ENCODE measurements at places on chromosomes 11 and 22.

- peak; percentile 56 for DNase-seq
Measured at GRCh38 chr22:36332623-36333332, 55.0 kb downstream of the MYH9 start.

DNA sequence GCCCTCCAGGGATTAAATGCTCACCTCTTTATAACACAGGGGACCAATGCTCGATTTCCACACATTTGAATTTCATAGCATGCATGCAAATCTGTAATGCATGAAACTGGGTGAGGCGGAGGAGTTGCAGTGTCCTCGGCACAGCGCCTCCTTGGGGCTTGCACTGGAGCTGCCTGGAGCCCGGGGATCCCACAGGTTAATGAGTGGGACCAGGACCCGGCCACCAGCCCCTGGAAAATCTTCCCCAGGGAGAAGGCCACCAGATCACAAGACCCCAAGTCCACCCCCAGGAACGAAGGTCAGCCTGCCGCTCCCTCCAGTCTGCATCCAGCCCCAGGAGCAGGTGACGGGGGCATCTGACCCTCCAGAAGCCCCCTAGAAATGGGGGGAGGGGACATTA lies 119.1 kb downstream of the MN1 start:
- no peak for DNase-seq

DNA sequence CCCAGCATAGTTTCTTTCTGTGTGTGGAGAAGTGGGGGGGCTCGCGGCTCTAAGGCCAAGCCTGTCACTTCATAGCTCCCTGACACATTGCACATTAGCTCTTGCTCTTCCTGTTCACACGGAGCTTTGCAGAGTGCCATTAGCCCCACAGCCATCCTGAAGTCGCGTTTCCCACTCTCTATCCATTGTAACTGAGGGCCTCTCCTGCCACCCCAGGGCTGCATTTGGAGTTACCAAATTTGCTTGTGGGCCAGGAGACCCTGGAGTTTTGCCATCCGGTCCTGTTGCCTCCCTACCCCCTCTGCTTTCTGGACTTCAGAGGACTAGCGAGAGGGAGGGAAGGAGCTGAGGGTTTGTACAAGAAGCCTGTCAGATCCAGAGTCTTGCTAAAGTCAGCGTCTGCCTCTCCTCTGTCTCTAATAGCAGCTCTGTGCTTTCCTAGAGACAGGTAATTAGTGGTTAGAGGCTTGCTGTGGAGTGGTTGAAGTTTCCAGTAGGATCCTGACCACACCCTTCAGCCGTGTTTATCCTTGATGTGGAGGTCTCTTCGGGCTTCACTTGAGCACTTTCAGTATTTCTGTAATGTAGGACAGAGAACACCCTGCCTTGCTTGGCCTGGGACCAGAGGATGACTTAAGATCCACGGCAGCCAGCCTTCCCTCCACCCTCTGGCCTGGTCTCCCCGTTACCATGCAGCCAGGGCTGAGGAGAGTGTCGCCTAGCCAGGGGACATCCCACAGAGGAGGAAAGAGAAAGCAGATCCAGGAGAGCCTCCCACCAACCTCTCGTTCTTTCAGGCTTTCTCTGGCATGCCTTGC lies 14.1 kb downstream of the DCPS start:
- peak; percentile 9 for DNase-seq

GRCh38 chr11:80388536-80388935 lies 947.7 kb upstream of the TENM4 start:
- no peak for DNase-seq

- DNase-seq: no peak
Measured at GRCh38 chr11:134762248-134763029, 350.4 kb upstream of the B3GAT1 start.

DNA sequence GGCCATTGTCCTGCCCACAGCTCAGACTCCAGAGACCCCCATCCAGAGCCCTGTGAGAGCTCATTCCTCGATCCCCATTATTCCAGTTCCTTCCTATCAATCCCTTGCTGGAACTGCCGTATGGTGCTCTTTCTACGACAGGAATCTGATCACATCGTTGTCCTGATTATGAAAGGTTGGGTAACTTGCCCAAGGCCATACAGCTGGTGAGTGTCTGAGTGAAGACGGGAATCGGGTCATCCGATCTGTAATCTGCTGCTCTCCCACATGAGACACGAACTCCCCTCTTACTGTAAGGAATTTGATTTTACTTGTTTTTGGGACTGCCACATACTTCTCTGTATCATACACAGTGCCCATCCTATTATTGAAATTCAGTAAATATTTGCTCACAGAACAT lies 149.1 kb downstream of the OPCML start:
- no peak for DNase-seq

DNA sequence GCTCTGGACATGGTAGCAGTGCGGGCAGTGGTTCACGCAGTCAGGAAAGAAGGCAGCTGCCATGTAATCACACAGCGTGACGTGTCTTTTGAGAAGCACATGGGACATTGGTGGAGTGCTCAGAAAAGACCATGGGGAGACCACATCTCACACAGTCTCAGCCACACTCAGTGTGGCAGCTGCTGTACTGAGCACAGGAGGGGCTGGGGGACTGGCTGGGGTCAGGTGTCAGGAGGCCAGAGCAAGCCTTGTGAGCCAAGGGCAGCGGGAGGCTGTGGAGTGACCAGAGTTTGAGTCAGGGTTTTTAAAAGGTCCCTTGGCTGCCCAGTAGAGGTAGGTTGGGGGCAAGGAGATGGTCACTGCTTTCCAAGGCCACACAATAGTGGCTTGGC lies 18.5 kb downstream of the CLDN5 start:
- DNase-seq: no peak

DNA sequence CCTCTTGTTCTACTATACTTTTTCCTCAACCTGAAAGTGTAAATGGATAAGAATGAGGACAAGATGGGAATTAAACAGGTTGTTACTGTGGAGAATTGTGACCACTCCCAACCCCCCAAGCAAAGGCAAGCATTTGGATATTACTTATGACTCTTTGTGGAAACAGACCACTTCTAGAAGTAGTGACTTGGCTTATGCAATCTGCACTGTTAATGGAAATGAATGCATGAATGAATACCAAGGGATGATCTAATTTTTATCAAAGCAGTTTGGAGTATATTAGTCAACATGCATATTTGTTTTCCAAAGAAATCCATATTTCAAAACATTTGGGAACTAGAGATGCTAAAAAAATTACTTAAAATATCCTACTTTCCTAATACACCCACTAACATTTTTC lies 35.3 kb downstream of the AMOTL1 start:
- no peak for DNase-seq

DNA sequence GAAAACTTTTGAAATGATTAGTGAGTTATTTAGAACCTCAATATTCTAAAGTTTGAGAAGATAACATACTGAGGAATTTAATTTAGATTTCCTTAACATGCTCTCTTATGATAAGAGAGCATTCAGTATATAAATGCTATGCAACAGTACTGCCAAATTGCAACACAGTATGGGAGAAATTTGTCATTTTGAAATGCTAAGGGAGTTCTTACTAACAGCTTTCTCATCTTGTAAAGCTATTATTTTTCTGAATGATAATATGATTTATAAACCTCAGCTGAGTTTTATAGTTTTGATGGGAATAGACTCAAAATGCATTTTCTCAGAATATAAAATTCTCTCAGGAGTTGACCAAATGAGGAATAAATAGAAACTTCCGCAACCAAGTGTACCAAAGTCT lies 108.4 kb downstream of the SPON1 start:
- DNase-seq: no peak

GRCh38 chr11:28628412-28628811 lies 520.2 kb downstream of the METTL15 start:
- DNase-seq: no peak

GRCh38 chr11:10302359-10302743 lies 2.5 kb upstream of the ADM start:
- DNase-seq: no peak

- no peak for DNase-seq
Measured at GRCh38 chr22:25689631-25690030, 52.4 kb upstream of the MYO18B start.

- no peak for DNase-seq
Measured at GRCh38 chr11:17774232-17775034, 39.9 kb downstream of the KCNC1 start.

GRCh38 chr22:19795617-19796008 lies 35.0 kb downstream of the TBX1 start:
- DNase-seq: no peak

GRCh38 chr11:123594188-123594901 lies 60.1 kb downstream of the SCN3B start:
- DNase-seq: no peak
